Kidney epithelial cell (primary cell): ENCODE measurements at places on chromosomes 12 and 14. TPM values are rescaled to one million over a fixed set of nuclear protein-coding genes. Genes with fewer than 3 reads are reported as not detected.

KRT80 gene
- 18.5 and 19.4 TPM in 2 replicates for total RNA-seq

SLCO1C1 gene
- total RNA-seq = not detected in 2 replicates

GALNT8 gene
- 0.55 and 1.4 TPM in 2 replicates for total RNA-seq

TAS2R9 gene
- not detected in 2 replicates for total RNA-seq

KRT75 gene
- not detected in 2 replicates for total RNA-seq

GLIPR1L1 gene
- not detected in 2 replicates for total RNA-seq

RD3L gene
- not detected in 2 replicates for total RNA-seq
